ENCODE measurements at places on chromosomes 7 and 10.

DNA sequence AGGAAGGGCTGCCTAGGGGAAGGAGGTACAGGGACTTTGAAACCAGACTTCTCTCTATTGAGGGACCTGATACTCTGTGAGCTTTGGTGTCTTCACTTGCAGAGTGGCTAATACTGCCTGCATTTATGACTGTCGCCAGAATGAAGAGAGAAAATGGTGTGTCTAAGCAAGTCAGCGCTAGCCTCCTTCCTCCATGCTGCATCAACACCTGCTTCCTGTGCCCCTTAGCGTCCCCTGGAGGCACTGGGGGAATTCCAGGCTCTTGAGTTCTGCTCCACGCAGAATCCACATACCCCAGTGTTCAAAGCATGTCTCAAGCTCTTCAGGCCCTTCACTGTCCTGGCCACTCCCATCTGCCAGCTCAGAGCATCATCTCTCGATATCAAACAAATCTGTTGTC is 140.5 kb downstream of the PKD1L1 start:
- DNase-seq, result no peak

- no peak for DNase-seq
These were observed 247 bp downstream of the PARD3 start for GRCh38 chr10:34814913-34815184.

DNA sequence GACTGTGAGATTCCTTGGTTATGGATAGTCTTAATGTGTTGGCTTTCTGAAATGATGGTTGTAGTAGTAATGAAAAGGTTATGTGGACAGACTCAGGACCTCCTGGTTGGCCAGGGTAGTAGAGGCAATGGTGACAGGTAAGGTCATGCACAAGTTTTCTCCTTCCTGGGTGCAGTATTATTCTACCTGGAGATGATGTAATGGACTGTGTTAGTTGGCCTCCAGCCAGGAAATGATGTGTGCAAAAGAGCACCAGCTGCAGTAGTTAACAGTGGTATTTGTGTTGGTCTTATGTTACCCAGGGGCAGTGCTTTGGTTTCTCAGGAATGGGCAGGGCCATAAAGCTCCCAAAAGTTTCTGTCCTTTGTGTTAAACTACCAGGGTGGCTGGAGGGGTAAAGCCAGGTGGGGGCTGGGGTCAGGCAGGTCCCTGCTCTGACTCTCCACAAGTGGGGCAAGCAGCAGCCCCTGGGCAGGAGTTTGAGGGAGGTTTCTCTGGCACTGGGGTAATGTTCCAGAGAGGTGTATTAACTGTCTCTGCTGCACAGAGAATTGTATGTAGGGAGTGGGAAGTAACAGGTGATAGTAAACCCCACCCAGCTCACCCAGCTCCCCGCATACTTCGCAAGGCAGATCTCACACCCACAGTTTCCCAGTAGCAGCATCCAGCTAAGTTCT is 36.3 kb downstream of the GPR22 start:
- DNase-seq, result no peak

- DNase-seq, result no peak
These were observed 973 bp downstream of the PPP3CB start for GRCh38 chr10:73494877-73495225.

DNA sequence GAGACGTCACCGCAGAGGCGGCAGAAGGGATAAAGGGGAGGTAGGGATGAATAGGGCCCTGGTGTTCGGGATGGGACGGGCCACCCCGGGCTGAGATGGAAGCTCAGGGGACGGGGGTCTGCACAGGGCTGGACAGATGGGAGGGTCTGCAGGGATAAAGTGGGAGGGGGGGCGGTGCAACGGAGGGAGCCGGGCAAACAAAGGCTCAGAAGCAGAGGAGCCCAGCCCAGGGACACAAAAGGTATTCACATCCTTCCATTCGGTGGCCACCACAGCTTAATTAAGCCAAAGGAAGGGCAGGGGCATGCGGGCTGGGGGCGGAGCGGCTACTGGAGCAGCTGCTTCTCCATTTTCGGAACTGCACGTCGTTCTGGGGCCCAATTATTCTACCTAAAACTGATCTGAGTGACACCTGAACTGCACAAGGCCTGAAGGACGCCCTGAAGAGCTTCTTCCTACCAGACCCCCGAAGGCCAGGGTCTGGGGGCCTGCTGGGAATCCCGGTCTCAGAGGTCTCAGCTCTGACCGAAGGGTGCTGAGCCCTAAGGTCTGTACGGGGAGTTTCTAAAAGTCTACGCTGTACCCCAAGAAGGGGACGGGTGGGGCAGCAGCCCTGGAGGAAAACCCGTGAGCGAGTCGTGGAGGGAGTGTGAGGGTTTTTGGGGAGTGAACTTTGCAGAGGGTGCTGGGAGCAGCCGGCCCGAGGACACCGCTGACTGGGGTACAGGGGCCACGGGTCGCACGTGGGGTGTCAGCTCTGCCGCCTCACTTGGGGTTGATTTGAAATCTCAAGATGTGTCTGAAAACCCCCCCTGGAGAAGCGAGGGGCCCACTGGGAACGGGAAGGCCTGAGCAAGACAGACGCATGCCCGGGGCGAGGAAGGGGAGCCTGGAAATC is 334.8 kb downstream of the DNAJB6 start:
- DNase-seq, result no peak

GRCh38 chr7:37093257-37093656 is 355.4 kb downstream of the ELMO1 start:
- no peak for DNase-seq

DNA sequence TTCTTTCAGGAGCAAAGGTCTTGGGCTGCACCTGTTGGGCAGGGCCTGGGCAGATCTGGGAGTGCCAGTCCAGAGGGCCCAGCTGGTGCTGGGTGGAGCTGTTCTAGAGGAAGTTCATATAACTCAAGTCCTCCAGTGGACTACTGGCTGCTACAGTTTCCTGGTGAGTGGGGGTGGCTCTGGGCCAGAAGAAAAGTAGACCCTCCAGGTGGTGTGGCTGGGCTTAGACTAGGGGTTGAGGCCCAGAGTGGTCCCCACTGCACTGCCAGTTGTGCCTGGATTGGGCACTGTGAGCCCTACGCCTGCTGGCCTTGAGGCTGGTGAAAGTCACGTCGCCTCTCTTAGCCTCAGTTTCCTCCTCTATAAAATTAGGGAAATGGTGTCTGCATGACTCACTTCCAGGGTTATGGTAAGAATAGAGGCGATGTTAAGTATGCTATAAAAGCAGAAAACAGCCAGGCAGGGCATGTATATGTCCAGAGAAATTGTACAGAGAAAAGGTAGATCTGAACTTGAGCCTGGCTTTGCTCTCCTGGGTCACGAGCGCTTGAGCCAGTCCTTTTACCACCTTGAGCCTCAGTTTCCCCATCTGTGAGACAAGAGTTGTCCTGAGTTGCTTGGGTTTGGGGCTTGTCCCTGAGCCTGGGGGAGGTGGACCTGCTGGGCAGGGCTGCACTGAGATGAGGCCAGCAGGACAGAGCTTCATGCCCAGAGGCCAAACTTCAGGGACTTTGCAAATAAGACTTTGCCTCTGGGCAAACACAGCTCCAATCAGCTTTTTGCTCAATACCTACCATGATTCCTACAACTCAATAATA is 3.8 kb upstream of the CLDN3 start:
- DNase-seq, result no peak
